ENCODE measurements at places on chromosomes 2 and 18.

DNA sequence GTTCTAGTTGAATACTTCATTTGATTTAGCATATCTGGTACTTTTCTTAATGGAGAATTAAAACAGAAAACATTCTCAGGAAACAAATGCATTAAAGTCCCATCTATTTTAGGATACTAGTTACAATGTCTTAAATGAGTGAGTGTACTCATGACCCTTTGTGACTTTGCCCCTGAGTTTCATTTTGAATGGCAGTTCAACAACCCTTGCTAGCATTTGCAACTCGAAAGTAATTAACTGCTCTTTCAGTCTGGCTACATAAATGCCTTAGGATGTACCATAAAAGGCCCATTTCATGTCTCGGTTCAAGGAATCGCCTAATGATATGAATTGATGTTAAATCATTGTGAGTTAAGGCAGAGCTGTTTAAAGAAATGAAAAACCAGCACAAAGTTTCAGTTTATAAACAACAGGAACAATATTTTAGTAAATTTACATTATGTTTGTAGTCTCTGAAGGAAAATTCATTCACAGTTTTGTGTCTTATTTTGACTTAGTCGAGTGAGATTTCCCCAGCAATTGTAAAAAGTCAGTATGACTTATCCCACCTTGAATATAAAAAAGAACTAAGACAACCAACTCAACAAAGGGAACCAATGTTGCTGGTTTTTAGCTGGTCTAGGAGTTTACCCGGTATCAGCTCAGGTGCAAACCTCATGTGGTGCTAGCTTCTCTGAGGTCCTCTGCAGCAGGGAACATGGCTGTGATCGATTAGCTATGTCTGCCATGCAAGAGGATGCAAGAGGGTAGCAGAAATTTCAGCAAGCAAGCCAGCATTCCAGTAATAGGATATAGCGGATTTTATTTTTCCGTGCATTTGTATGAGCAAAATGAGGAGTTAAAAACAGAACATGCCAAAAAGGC lies 386.2 kb downstream of the PTPRM start:
- no peak for DNase-seq

GRCh38 chr2:217954971-217955740 lies 47.6 kb downstream of the TNS1 start:
- DNase-seq, result no peak

DNA sequence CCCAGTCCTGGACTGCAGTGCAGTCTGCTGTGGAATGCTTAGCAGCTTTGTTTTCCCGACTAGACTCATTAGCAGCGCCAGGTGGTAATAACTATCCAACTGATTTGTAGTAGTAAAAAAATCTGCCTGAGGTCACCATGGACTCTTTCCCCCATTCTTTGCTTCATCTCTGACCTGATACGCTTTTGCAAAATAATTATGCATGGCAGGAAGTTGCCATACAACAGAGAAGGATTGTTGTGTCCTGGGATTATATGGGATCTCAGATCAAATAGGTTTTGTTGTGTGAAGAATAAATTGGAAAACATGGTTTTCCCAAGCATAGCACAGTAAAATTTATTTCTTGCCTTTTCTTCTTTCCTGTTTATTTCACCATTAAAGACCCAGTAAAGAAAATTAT lies 72.4 kb upstream of the ATP5MC3 start:
- no peak for DNase-seq

- DNase-seq, result no peak
Observed at GRCh38 chr18:76842837-76843530, 20.6 kb downstream of the ZNF236 start.

DNA sequence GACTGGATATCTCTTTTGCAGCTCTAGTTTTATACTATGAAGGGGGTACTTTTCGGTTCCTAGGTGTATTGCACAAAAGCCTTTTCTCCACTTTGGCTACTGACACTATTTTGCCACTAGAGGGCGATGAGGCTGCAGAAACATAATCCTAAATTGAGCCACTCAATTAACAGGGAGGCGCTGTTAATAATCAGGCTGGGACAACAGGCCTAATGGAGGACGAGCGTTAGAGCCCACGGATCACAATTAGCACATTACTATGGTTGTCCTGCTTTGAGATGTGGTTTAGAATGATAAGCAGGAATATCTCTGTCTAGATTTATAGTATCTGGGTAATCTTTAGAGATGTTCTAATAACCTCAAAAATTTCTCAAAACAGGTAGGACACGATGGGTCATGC lies 62.2 kb upstream of the PMAIP1 start:
- peak; percentile 70 for DNase-seq

DNA sequence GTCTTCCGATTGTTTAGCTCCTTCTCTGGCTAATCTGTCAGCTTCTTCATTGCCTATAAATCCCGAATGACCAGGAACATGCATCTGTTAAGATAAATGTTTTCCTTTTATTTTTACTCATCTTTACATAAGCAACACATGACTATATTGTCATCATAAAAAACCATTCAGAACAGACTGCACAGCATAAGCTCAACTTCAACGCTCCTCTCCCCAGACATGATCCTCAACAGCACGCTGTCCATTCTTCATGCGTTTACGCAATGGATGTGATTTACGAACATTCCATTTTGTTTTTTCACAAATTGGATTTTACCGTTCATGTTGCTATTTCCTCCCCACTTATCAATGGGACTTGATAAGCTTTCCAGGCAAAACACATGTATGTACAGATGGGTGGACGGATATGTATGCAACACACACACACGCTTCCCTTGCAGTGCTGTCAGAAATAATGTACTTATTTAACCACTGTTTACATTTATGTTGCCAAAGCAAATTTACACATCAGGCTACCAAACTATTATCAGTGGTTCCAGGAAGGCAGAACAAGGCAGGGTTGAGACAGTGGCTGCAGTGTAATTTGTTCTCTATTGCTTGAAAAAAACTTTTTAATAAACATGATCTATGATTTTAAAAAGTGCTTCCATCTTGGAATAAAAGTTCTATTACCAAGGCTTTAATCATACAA lies 12.2 kb downstream of the RNASEH1 start:
- no peak for DNase-seq

GRCh38 chr2:33238111-33238510 lies 238.3 kb upstream of the RASGRP3 start:
- DNase-seq, result no peak

DNA sequence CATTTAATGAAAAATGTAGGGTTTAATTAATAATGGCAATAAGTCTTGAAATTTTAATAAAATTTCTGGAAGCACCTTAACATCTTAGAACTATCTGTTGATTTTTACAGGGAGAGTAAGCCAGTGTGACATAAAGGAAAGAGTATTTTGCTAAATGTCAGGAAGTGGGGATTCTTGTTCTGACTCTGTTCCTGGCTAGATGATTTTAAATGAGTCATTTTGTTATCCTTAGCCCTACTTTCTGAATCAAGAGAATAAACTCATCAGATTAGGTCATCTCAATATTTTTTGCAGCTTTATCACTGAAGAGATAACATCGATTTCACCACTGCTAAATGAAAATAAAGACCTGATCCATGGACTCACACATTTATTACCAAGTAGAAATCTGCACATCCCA lies 377.5 kb upstream of the CYRIA start:
- no peak for DNase-seq

DNA sequence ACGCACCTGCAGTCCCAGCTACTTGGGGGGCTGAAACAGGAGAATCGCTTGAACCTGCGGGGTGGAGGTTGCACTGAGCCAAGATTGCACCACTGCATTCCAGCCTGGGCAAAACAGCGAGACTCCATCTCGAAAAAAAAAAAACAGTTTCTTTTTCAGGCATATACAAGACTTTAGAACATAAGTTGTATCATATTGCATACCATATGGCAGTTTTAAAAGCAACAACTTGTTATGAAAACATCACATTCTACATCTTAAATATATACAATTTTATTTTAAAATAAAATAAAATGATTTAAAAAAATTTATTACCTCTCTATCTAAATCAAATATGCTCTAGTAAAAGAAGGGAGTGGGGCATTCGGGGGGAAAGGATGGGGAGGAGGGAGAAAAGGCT lies 39.4 kb upstream of the SP5 start:
- DNase-seq, result no peak

DNA sequence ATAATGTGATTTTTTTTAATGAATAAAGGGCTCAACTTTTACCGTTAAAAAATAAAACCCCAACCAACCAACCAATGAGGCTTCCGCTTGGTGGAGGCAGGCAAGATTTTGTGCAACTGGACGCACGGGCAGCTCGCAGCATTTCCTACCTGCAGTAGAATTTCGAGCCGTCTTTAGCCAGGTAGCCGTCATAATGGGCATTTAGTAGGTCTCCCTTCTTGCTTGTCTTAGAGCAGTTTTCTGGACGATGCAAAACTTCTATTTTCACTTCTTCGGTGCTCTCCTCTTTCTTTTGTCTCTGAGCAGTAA lies 316 bp downstream of the FKBP7 start:
- no peak for DNase-seq

DNA sequence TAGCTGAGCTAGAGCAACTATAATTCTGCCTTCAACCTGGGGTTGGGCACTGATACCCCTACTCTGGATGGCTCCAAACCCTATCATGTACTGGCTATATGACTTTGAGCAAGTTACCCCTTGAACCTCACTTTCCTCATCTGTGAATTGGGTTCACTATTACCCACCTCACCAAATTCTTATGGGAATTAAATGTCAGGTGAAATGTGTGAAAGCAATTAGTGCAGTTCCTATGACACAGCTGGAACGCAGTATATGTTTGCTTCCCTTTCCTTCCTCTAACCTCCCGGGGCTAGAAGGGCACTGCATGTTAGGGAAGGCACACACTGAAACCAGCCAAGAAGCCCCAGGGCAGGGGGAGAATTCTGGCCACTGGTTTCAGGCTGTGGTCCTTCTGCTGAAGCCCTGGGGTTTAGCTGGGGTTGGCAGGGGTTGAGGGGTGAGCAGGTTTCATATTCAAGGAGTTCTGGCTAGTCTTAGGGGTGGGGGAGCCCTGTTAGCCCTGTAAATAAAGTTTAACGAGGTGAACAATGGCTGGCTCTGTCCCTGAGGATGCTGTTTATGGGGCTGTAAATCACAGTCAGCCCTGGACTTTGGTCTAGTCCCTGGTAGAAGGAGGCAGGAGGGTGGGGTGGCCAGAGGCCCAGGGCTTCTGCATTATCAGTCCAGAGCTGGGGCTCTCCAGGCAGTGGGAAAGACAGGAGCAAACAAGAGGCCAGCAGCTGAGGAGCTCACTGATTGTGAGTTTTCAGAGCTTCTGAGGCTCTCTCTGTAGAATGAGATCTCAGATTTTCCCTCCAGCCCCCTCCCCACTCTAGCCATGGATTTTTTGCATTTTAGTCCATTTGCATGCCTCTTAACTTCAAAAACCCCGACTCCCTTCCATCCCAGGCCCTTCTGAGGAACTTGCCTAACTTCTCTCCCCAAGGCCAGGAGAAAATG lies 8.0 kb downstream of the PKDCC start:
- DNase-seq, result no peak

DNA sequence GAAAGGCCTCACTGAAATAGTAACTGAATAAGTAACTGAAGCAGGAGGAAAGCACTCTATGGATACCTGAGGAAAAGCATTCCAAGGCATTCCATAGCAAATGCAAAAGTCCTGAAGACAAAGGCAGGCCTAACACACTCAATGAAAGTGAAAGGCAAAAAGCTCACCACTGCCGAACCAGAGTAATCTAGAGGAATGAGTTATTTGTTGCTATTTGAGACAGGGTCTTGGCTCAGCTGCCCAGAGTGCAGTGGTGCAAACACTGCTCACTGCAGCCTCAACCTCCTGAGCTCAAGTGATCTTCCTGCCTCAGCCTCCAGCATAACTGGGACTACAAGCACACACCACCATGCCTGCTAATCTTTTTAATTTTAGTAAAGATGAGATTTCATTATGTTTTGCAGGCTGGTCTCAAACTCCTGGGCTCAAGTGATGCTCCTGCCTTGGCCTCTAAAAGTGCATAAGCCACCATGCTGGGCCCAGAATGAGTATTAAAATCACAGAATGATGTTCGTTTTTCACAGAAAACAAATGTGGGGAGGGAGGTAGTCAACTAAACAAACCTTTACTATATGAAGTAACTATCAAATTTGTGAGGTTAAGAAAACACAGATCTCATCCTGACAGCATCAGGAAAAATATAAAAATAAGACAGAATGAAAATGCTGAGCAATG lies 17.9 kb downstream of the PIAS2 start:
- no peak for DNase-seq

Measured in NCI-H2171 treated with DMSO at 0.1 percent for 48 hours (cell line).